Activated T-cell treated with anti-CD3 and anti-CD28 coated beads, Interleukin-2, amount 50 U/mL, for 72 hours (primary cell): ENCODE measurements at places on chromosomes 6 and 20. TPM values are rescaled to one million over a fixed set of nuclear protein-coding genes. Genes with fewer than 3 reads are reported as not detected.

Gene KCTD20
- 48.5 TPM for total RNA-seq

Gene NKX2-4
- not detected for total RNA-seq

Gene CCN2
- total RNA-seq: not detected

Gene SSTR4
- not detected for total RNA-seq

Gene DNMT3B
- 3.2 TPM for total RNA-seq

Gene SLC29A1
- total RNA-seq: 28.0 TPM

Gene RAB32
- total RNA-seq: 0.39 TPM

Gene GTSF1L
- not detected for total RNA-seq

Gene ADNP
- 72.2 TPM for total RNA-seq

Gene CD40
- 3.6 TPM for total RNA-seq

Gene SRF
- 44.2 TPM for total RNA-seq

Gene FGD2
- total RNA-seq: 3.2 TPM

Gene CDH26
- total RNA-seq: 3.1 TPM

Gene TRDN
- total RNA-seq: not detected

Gene TSBP1
- total RNA-seq: not detected

Gene COL20A1
- total RNA-seq: 0.58 TPM

Gene SEL1L2
- total RNA-seq: not detected

Gene C6orf141
- total RNA-seq: not detected

Gene ACOT8
- total RNA-seq: 34.3 TPM

Gene CD93
- 0.36 TPM for total RNA-seq

Gene FOXQ1
- total RNA-seq: not detected

Gene RBM24
- total RNA-seq: not detected

Gene UNC93A
- total RNA-seq: not detected

Gene POPDC3
- not detected for total RNA-seq

Gene ABHD16B
- total RNA-seq: not detected

Gene TTLL9
- not detected for total RNA-seq

Gene C20orf202
- 0.19 TPM for total RNA-seq

Gene CASS4
- 3.5 TPM for total RNA-seq

Gene CD109
- 21.6 TPM for total RNA-seq

Gene NMBR
- not detected for total RNA-seq

Gene C6orf15
- not detected for total RNA-seq

Gene GABRR2
- total RNA-seq: 0.46 TPM

Gene GRM1
- total RNA-seq: not detected

Gene LY6G6C
- total RNA-seq: 0.25 TPM

Gene VEGFA
- total RNA-seq: 65.2 TPM

Gene CLPSL1
- total RNA-seq: not detected

Gene LPA
- total RNA-seq: not detected

Gene HDGFL1
- total RNA-seq: not detected

Gene CYP21A2
- 1.3 TPM for total RNA-seq

Gene TP53TG5
- 0.83 TPM for total RNA-seq

Gene ZNF831
- total RNA-seq: 8.2 TPM

Gene SOX4
- total RNA-seq: 1.9 TPM

Gene OTOR
- not detected for total RNA-seq

Gene ERGIC3
- total RNA-seq: 139 TPM

Gene DAAM2
- total RNA-seq: not detected

Gene GPX5
- not detected for total RNA-seq

Gene RPS21
- 2,599 TPM for total RNA-seq

Gene BACH2
- 111 TPM for total RNA-seq

Gene ZSCAN26
- total RNA-seq: 10.1 TPM

Gene SLPI
- total RNA-seq: not detected
